ENCODE measurements at places on chromosomes 7 and 10. TPM values are rescaled to one million over a fixed set of nuclear protein-coding genes. Genes with fewer than 3 reads are reported as not detected.

HOXA5 gene
- 0.42 TPM for total RNA-seq

DNA sequence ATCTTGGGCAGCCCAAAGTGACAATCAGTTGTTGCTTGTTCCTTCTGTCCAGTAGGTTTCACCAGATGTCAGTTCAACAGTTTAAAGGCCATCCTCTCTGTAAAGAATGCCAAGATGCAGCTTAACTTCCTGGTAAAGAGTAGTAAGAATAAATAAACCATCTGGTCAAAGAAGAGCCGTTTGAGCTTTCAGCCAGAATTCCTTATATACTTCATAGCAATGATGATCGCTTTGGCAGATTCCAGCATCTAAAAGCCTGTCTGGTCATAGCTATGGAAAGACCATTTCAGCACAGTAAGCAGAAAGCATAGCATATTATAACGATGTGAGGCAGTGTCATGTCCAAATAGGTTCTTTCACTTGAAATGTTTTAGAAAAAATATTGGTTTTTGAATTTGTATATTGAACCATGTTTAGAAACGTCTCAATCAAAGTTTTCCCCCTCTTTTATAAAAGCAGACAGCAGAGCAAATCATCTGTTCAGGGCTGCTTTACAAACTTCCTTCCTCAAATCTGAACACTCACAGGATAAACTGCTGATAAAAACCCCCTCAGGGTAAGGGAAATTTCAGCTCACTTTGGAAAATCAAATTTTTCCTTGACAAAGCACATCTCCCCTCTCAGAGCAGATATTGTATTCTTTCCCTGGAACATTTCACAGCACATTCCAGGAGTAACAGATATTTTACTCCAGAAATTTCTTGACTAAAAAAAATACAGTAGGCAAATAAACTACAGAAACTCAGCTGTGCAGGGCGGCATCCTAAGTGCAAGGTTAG is 184.1 kb downstream of the NOC3L start:
- no peak for DNase-seq

GRCh38 chr10:89119651-89120050 is 87.5 kb downstream of the CH25H start:
- no peak for DNase-seq

SFRP5 gene
- 3.6 TPM for total RNA-seq

- DNase-seq: no peak
Measured at GRCh38 chr10:119286983-119287633, 79.7 kb downstream of the GRK5 start.

DNA sequence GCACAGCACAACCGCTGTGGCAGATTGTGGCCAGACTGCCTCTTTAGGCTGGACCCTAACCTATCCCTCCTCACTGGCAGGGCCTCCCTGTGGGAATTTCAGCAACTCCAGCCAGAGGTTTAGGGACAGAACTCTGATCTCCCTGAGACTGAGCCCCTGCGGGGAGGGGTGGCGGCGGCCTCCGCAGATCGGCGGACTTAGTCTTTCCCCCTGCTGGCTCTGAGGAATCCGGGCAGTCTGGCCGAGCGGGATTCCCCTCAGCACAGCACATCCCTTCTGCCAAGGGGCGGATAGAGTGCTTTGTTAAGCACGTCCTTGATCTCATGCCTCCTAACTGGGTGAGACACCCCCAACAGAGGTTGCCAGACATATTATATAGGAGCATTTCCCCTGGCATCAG is 224.2 kb upstream of the NPY start:
- DNase-seq: no peak

DNA sequence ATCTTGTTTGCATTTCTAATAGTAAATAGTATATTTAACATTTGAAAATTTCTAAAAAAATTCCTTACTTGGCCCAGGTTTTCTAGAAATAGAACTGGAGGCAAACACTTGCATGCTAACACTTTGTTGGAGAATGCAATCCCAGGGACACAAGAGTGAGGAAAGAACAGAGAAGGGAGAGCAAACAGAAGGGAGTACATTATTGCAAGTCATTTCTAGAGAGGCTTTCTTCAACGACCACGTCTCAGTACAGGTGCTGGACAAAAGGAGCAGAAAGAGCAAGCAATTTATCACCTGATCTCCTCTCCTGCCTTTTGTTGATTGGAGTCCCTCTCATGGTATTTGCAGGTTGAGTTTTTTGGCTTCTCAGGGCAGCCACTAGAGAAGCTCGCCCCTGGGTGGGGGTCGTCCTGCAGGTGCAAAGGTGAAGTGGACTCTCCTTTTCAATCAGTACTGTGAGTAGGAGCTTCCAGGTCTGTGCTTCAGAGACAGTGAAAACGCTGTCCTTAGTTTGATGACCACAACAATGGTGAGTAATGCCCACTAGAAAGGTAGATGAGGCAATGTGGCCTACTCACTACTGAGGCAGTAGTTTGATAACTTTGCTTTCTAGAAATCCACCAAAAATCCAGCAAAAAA is 5.2 kb downstream of the CPED1 start:
- DNase-seq: no peak

- no peak for DNase-seq
Measured at GRCh38 chr10:299969-300368, 164.7 kb downstream of the ZMYND11 start.

ZNF853 gene
- total RNA-seq: 0.67 TPM

KMT2E gene
- total RNA-seq: 52.4 TPM
